ENCODE measurements at places on chromosomes 1 and 21. TPM values are rescaled to one million over a fixed set of nuclear protein-coding genes. Genes with fewer than 3 reads are reported as not detected.

The HRNR gene
- not detected for total RNA-seq

The PDPN gene
- 9.9 TPM for total RNA-seq

The PALMD gene
- total RNA-seq = 13.5 TPM

The FRRS1 gene
- 2.3 TPM for total RNA-seq

The LCE1B gene
- total RNA-seq = not detected
